Mesenteric fat pad (tissue), 1 donor: ENCODE measurements at places on chromosomes 1 and 21. TPM values are rescaled to one million over a fixed set of nuclear protein-coding genes. Genes with fewer than 3 reads are reported as not detected.

GRCh38 chr1:164511001-164511705 is 47.8 kb upstream of the PBX1 start:
- no peak for DNase-seq

The TAS1R1 gene
- total RNA-seq = not detected

The CD101 gene
- total RNA-seq = 1.5 TPM

The PADI2 gene
- total RNA-seq = 4.0 TPM

The RGSL1 gene
- total RNA-seq = not detected

DNA sequence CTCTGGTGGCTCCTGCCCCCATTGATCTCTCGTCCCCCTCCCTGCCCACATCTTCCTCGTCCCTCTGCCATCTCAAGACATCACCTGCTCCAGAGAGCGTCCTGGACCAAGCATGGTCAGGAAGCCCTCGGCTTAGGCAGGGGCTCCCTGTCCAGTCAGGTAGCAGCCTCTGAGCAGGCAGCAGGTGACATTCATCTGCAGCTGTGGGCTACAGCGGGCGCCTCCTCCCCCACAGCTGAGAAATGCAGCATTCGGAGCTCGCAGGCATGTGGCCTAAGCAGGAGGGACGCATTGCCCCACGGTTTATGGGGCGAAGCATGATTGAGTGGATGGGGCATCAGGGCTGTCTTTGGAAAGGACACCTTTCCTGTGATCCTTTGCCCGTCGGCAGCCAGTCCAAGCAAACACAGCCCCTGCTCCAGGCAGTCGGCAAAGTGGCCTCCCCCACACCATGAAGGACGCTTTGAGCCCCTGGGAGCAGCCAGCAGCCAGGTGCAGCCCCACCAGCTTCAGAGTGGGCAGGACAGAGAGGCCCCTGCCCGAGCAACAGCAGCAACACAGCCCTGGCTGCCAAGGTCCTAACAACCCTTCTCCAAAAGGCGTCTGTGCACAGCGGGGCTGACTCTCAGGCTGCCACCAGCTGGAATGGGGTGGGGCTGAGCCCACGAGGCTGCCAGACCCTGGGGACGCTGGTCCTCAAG is 234.1 kb upstream of the VAMP3 start:
- DNase-seq = no peak

DNA sequence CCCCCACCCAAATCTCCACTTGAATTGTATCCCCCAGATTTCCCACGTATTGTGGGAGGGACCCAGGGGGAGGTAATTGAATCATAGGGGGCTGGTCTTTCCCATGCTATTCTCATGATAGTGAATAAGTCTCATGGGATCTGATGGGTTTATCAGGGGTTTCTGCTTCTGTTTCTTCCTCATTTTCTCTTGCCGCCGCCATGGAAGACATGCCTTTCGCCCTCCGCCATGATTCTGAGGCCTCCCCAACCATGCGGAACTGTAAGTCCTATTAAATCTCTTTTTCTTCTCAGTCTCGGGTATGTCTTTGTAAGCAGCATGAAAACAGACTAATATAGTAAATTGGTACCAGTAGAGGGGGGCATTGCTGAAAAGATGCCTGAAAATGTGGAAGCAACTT is 33.4 kb upstream of the ZNF496 start:
- no peak for DNase-seq
